ENCODE measurements at places on chromosomes 4 and X. TPM values are rescaled to one million over a fixed set of nuclear protein-coding genes. Genes with fewer than 3 reads are reported as not detected.
A peak's percentile ranks its signal among the peaks of the same experiment; 100 is the strongest.

The GPRIN3 gene
- polyA plus RNA-seq, result 3.0 TPM

The TAB3 gene
- polyA plus RNA-seq, result 7.1 TPM

DNA sequence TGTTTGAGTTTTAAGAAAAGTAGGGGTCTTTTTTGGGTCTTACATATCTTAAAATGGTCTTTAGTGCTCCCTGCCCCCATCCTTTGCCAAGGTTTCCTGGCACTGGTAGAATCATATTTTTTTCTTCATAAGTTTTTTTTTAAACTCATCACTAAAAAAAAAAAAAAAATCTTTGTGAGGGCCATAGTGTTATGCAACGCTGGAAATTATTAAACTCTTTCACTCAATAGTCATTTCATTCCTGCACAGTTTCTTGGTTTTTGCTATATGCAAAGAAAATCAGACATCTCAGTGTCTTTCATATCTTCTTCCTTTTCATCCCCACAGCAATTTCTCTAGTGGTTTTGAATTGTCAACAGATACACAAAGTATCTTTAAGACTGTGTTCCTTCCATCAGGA is 95.6 kb downstream of the TMA16 start:
- no peak for DNase-seq

GRCh38 chr4:41856797-41857196 is 78.4 kb upstream of the TMEM33 start:
- DNase-seq, result no peak

The CENPVL2 gene
- polyA plus RNA-seq, result not detected

DNA sequence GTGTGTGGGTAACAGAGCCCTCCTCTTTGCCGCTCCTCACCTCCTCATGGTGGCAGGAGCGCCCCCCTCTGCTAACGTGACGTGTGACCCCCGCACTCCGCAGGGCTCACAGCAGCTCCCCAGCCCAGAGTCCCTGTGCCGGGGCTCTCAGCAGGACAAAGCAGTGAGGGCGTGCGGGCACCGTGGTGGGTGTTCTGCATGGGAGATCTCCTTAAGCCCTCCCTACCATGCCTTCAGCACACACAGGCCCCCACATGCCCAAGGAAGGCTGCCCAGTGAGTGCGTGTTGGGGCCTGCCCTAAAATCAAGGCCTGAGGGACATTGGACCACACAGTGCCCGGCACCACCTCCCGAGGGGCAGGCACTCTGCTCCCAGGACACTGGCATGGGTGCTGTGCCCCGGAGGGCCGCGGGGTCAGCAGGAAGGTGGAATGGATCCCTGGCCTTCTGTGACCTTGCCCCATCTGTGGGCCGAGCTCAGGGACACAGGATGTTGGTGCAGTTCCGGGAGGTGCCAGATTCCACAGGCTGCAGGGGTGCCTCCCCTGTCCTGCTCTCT is 10.1 kb downstream of the PSAPL1 start:
- no peak for DNase-seq

The TMEM271 gene
- not detected for polyA plus RNA-seq

GRCh38 chrX:153750127-153750774 is 13.8 kb upstream of the PLXNB3 start:
- DNase-seq, result no peak

DNA sequence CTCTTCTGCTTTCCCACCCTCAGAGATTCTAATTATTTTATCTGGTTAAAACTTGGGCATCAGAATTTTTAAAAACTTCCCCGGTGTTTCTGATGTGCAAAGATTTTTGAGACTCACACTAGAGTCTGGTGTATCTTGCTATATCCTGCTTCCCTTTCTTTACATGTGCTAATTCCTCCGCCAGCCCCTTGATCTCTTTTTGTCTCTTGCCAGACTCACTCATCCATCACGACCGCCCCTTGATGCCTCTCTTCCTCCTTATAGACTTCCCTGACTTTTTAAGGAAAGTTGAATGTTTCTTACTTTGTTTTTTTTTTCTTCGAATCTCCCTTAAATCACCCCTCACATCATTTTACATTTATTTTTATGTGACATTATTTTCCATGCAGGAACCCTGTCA is 274.9 kb upstream of the PITX2 start:
- DNase-seq, result no peak

- no peak for DNase-seq
These were observed 79.4 kb upstream of the HELT start for GRCh38 chr4:184938871-184939270.

The STARD8 gene
- polyA plus RNA-seq, result 4.7 TPM

DNA sequence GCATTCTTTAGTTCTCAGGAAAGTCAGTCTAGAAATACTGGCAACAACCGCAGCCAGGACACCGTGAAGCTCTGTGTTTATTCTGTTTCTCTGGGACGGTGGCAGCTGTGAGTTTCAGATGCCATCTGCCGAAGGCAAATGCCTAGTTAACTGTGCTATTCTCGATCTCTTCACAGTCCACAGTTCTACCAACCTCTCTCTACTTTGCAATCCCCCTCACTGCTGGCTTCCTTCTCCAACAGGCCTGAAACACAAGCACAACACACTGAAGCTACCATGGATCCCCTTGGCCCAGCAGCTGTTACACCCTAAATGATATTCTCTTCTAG is 118.8 kb downstream of the ZNF827 start:
- no peak for DNase-seq

DNA sequence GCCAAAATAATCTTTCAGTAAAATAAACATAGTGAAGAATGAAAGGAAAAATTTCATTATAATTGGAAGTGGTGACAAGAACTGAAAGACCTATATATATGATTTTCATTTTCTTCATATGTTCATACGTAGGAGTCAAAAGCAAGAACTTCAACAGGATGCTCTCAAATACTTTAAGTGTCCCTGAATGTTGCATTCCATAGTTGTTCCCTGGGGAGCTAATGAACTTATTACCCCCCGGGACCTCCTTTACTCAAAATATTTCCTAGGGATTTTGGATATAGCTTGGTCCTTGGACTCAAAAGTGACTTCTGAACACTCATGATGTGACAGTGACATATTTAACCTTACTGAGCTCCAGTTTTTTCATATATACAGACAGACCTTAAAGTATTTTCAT is 44.9 kb upstream of the NDST4 start:
- DNase-seq, result no peak

DNA sequence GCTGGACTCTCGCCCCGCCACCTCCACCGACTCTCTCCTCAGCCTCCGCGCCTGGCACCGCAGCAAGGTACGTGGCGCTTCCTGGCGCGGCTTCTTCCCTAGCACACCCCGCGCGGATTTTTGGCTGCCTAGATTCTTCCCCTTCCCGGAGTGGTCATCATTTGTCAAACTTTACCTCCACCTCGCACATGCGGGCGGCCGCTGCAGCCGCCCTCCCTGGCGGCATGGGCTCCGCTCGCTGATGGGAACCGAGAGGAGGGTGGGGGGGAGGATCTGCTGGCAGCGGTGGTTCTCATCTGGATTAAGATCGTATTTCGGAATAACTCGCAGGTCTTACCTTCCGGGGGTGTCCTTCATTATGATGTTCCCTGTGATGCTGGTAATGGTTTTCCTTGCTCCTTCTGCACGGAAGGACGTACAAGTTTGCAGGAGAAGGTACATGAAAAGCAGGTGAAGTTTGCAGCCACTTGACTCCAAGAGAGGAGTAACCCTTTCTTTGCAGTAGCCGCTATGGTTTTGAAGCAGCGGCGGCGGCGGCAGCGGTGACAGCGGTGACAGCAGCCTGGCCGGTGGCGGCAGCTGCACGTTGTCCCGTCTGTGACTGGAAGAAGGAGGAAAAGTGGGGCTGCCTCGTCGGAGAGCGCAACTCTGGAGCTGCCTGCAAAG is 2183.9 kb upstream of the TENM3 start:
- no peak for DNase-seq

DNA sequence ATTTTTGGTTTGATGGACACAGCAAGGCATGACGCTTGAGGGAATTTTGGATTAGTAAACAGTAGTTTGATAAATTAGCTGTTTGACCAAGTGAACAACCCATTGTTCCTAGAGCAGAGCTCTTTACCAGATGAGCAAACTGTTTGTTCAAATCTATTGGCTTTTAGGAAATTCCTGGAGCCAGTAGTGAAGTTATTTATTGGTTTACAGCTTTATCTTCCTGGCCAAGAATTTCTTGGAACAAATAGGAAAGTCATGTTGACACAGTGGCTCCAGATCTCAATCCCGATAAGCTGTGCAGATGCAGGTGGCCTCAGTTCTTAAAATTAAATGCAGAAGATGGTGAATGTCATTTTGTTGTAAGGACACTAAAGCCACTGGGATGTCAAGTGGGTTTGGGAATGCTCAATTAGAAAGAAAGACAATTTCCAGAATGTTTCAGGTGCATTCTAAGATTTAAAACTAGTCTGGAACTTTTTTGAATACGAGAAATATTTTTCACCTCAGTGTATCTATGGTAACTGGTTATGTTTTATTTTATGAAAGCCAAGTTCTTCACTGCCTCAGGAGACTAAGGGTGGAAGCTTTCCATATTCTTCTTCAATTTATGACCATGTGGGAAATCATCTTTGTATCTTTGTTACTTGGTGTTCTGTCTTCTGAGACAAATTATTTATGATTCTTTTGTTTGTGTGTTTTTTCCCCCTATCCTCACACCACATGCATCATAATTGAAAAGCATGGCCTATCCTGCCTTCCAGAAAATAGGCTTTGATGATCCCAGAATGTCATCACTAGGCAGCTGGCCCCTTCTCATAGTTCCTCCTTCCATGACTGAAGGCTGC is 554.5 kb downstream of the STIM2 start:
- DNase-seq, result no peak

DNA sequence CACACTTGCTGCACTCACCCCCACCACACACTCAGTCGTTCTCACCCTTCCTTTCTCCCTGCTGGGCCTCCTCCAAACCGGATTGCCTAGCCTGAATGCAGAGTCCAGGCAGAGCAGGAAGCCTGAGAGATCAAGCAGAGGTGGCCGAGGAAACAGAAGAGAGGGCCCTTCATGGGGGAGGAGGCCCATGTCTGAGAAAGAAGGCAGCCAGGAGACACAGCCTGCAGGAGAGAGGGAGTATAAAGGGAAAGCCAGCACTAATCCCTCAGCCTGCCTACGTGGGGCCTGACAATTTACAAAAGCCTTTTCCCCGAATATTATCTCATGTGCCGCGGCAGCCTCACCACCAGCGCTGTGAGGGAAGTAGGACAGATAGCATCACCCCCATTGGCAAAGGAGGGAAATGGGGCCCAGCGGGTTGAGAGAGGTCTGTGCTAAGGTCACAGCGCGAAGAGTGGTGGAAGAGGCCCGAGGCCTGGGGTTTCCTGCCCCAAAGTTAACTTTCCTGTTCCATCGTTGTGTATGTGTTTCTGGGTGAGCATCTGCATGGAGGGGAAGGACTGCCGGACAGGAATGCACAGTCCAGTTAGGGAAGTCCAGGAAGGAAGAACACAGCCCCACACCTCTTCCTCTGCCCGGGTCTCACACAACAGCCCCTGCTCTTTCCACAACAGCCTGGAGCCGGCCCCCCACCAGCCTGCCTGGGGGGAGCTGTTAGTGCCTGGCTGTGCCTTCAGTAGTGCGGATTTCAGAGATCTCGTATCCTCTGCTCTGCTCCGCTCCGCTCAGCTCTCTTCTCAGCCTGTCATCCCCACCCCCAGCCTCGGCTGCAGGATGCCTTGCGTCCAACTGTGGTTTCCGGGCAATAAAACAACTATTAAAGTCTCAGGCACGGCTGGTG is 50.9 kb upstream of the BCOR start:
- no peak for DNase-seq

DNA sequence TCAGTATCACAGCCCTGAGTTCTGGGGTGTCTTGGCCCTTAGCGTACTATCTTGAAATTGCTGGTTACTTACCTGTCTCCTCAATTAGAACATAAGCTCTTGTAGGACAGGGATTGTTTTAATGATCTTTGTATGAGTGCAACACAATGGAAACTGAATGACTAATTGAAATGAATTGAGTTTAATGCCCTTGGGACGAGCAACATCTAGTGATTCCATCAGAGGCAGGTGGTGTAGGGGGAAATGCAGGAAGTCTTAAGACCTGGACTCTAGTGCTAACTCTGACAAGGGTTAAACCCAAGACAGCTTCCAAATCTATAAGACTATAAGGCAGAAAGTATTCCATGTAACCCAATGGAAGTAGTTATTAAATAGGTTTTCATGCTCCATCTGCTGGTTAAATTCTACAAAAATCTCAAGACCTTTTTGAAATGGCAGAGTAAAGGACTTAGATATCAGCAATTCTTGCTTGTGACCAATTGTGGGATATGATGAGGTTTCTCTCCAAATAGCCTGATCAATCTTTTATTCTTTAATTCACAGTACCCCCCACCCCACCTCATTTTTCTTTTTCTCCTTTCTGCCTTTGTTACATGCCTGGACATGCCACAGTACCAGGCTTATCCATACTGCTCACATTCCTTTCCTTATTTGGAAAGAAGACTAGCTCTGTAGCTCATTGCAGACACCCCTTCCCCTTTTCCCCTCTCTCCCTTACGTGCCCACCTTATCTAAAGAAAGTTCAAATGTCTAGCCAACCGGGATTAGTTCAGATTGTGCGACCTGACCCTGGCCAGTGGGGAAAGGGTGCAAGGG is 340.8 kb downstream of the PAPSS1 start:
- no peak for DNase-seq

GRCh38 chrX:23168291-23168690 is 166.4 kb upstream of the PTCHD1 start:
- no peak for DNase-seq

The PPP4R3C gene
- polyA plus RNA-seq, result not detected

DNA sequence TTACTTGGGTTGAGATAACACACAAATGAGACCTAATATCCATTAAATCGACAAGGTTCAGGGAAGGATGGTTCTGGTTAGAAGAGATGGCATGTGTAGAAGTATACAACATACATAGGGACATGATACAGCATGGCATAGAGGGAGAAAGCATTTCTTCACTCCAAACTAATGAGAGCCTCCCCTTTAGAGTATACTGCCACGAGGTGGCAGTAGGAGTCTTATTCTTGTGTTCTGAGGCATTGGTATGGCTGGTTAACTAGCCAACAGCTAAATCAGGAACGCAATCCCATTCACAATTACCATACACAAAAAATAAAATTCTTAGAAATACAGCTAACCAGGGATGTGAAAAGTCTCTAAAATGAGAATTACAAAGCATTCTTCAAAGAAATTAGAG is 29.1 kb upstream of the TRO start:
- DNase-seq, result peak; percentile 13

- DNase-seq, result no peak
These were observed 305.3 kb downstream of the PRR32 start for GRCh38 chrX:127124871-127125270.

The PDGFRA gene
- polyA plus RNA-seq, result 8.6 TPM

DNA sequence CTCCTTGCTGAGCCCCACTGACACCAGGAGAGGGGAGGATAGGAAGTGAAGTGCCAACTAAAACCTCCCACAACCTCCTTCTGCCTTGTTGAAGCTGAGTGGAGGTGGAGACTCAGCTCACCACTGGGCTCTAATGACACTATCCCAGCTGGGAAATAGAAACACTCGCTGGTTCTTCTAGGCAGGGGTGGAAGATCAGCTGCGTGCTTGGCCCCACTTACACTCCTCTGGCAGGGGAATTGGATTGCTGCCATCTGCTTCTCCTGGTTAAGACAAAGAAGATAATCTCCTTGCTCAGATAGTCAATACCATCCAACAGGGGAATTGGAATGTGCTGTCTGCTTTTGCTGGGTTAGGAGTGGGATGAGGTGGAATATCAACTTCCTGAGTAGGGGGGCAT is 392.5 kb downstream of the ZNF674 start:
- DNase-seq, result no peak
